ENCODE measurements at places on chromosomes 3 and 15. TPM values are rescaled to one million over a fixed set of nuclear protein-coding genes. Genes with fewer than 3 reads are reported as not detected.

GRCh38 chr15:45177285-45177684 lies 10.5 kb downstream of the SHF start:
- H3K4me1 ChIP-seq, result peaks cover 9% of the 10 kb centered on the region
- H3K36me3 ChIP-seq, result peaks cover 10% of the 10 kb centered on the region
- H3K27ac ChIP-seq, result no peak overlapping the region
- no peaks in the 10 kb centered on the region for H3K27me3 ChIP-seq

- H3K4me3 ChIP-seq, result no peak overlapping the region
- H3K36me3 ChIP-seq, result no peaks in the 10 kb centered on the region
- peaks cover 5% of the 10 kb centered on the region for H3K27me3 ChIP-seq
Observed at GRCh38 chr3:140344601-140345205, 333.2 kb upstream of the TRIM42 start.

GRCh38 chr15:41502795-41503668 lies 9.4 kb downstream of the ITPKA start:
- H3K4me1 ChIP-seq, result peaks cover 16% of the 10 kb centered on the region
- peaks cover 41% of the 10 kb centered on the region for H3K27me3 ChIP-seq
- no peak overlapping the region for H3K4me3 ChIP-seq
- H3K36me3 ChIP-seq, result no peaks in the 10 kb centered on the region
- DNase-seq, result peak; percentile 46

The PLCB2 gene
- total RNA-seq, result 67.9 TPM

The SPTBN5 gene
- total RNA-seq, result 0.46 TPM

The TRIM42 gene
- total RNA-seq, result not detected

Data from activated CD4-positive, alpha-beta T cell treated with anti-CD3 and anti-CD28 coated beads for 36 hours (primary cell).